Activated CD4-positive, alpha-beta T cell treated with anti-CD3 and anti-CD28 coated beads, Interleukin-2, amount 50 U/mL, for 48 hours (primary cell): ENCODE measurements at places on chromosomes 12 and 14.

GRCh38 chr12:42180990-42181596, 36.4 kb upstream of the GXYLT1 start:
- DNase-seq = no peak

- no peak for DNase-seq
Observed at GRCh38 chr14:104856157-104856868, 8.8 kb upstream of the CEP170B start.

DNA sequence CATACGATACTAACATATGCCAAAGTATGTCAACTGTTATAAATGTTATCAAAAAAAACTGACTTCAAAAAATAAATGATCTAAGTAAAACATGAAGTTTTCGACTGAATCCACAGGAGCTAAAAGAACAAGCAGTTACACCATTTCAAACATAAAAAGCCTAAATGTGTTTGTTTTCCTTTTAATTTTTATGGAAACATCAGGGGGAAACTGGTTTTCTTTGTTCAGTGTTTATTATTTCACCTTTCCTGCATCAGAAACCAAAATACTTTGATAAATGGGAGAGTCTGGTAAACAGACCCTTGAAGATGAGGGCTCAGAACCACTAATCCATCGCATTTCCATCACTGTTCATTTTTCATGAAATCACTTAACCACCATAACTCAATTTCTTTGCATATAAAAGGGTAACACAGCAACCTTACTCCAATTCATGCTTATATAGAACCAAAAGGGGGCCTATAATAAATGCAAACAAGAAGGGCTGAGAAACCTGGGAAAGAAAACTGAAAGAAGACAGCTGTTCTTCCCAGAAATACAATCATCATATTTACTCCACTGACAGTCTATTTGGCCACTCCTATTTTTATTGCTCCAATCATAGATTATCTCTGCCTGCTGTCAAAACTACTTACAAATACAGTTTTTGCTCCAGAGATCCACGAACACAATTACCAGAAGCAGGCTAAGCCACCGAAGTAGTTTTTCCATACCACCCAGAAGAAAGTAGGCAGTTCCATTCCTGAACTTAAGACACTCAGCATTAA, 17.0 kb downstream of the FGD6 start:
- DNase-seq = no peak

- DNase-seq = no peak
Observed at GRCh38 chr14:41872931-41873685, 266.4 kb downstream of the LRFN5 start.

GRCh38 chr14:52267501-52268278, at the start of gene PTGDR:
Gene PTGDR, plus strand, starts transcription at chr14:52267698. Its CDS starts 117 bp downstream, at chr14:52267815.
- peak; percentile 33 for DNase-seq

GRCh38 chr12:31985832-31986231, 26.6 kb downstream of the RESF1 start:
- DNase-seq = no peak

DNA sequence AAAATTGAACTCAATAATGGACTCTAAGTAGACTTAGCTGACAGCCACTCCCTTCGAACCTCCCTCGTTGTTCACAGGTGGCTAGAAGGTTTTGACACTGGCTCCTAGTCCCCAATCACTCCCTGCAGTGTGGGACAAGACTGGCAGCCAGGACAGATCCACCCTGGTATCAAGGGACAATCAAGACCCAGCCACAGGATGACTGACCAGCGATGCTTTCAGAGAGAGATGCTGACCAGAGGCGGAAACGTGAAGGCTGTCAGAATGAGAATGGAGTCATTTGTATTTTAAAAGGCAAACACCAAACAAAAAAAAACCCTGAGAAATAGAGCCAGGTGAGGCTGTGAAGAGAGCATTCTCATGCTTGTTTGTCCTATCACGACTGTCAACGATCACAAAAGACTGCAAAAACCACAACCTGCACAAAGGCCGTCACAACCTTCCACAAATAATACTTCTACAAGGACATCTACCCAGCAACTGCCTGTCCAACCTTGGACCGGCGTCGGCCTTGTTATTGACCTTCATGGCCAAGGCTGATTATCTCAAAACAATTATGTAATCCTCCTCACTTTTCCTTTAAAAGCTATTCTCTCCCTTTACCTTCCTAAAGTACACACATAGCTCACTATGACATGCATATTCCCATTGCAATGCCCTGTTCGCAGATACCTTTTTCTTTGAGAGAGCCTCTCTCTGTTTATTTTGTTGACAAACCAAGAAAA, 13.2 kb downstream of the EIF5 start:
- DNase-seq = no peak

DNA sequence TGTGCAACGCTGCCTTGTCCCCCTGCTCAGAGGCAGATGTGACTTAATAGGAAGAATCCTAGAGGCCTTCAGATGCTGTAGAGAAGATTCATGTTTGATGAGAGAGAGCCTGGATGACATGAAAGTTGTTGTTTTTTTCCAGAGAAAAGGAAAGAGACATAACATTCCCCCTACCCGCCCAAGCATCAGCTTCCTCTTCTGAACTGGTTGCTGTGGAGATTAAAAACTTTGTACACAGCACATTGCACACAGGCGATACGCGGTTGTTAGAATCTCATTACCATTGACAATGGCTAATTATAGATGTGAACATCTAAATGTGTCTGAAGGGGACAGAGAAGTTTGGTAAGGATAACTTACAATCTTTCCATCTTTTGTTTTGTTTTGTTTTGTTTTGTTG, 13.6 kb upstream of the ETFBKMT start:
- DNase-seq = no peak

- no peak for DNase-seq
Observed at GRCh38 chr12:96303653-96304052, 96.6 kb downstream of the CDK17 start.

DNA sequence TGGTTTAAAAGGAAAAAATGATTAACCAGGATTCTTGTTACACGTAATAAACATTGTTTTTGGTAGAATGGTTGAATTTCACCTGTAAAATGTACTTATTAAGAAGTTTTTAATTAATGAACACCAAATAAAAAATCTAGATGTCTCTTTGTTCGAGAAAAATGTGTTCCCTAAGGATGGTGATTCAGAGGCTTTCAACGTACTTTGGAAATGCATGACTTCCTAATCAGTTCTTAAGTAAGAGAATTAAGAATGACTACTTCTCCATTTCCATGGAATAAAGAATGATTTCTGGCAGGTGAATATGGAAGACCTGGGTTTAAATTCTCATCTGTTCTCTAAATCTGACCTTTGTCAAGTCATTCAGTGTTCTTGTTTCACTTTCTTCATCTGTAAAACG, 428.6 kb downstream of the KCNH5 start:
- no peak for DNase-seq

- no peak for DNase-seq
Observed at GRCh38 chr12:96246926-96247505, 52.8 kb downstream of the ELK3 start.

GRCh38 chr12:85568395-85569103, 267.7 kb downstream of the RASSF9 start:
- no peak for DNase-seq

DNA sequence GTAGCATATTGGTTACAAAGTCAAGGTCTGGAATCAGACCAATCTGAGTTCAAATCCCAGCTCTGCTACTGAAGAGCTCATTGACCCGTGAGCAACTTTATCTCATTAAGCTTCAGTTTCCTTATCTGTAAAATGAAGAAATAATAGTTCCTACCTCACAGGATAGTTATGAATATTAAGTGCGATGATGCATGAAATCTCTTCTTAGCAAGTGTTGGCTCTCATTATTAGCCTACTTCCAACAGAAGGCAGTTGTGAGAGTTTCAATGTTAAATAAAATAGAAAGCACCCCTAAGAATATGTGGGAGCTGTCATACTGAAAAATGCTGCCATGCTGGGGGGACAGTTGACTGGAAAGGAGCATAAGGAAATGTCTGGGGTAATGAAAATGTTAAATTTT, 39.0 kb upstream of the ITPR2 start:
- DNase-seq = no peak

DNA sequence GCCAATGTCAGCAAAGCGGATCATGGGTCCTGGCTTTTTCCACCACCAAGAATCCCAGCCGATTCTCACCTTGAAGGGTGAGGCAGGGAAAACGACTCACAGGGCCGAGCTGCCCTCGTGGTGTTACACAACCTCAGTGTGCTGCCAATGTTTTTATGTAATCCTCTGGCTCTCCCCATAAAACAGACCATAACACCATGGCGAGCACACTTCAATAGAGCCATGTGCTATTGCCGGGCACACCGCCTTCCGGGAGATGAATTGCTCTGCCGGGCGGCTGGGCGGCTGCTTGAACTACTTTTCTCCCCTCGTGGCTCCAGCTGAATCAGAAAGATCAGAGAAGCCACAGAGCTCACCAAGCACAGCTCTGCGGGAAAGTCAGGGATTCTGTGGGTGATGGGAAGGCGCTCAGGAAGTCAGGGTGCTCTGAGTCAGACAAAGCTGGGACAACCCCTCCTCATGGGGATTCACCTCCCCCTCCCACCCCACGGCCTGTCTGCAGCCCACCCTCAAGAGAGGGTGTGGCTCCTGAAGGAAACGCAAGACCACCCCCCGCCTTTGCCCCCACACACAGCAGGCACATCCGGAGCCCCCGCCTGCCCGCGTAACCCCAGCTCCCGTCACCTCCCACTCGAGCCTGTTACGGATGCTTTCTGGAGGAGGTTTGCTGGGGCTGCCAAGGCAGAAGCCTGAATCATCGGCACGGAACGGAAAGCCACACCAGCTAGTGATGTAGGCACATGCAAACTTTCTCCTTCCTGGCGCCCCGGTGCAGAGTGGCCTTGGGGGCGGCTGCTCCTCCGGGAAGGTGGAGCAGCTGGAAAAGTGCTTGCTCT, 1.8 kb downstream of the GALNT9 start:
- DNase-seq = peak; percentile 81
